ENCODE measurements at places on chromosomes 11 and 22.

GRCh38 chr11:42311514-42311913 is 852.1 kb upstream of the LRRC4C start:
- no peak for DNase-seq

DNA sequence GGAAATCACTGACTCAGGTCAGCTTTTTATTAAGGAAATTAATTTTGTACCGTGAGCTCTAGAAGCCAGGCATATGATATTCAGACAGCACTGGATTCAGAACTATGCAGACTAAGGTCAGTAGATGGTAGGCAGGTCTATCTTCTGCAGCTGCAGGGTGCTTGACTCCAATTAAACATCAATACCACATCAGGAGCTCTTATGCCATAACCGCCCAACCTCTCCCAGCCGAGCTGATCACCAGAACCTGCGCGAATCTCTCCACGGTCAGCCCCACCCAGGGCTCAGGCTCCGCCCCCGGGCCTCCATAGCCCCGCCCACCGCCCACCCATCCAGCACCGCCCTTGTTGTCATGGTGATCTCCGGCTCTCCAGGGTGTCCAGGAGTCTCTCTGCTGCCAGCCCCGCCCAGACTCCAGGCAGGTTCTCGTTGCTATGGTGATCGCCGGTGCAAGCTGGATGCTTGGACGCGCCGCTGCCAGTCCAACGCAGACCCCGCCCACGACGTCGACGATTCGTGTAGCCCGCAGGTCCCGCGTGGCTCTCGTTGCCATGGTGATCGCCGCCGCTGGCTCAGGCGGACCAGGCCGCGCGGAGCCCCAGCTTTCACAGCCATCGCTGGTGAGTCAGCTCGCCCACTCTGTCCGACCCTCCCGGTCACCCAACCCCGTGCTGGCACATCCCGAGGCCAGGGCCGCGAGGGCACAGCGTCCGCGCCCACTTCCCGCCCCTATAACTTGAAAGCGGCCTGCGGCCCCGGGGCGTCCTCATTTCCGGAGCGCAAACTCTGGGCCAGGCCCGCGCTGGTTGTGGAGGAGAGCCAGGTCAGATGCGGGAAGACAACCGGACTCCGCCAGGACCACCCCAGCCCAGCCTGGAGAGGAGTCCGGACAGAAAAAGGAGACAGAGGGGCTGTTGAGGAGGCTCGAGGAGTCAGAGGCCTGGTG is at the start of gene RAB36:
Gene RAB36, plus strand, starts transcription at position 546 of the 946 bp plus-strand sequence. CDS start 1,140 bp downstream, outside the sequence.
- DNase-seq, result peak; percentile 57

DNA sequence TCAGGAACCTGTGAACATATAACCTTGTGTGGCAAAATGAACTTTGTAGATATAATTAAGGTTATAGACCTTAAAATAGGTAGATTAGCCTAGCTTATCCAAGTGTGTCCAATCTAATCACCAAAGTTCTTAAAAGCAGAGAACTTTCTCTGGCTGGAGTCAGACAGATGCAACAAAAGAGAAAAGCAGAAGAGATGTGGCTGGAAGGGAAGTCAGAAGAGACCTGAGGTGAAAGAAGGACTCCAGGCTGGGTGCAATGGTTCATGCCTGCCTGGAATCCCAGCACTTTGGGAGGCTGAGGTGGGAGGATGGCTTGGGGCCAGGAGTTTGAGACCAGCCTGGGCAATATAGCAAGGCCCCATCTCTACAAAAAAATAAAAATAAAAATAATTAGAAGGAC is 39.4 kb upstream of the SWAP70 start:
- DNase-seq, result no peak

- DNase-seq, result no peak
These were observed 767.3 kb downstream of the FAM181B start for GRCh38 chr11:81966340-81966739.

- DNase-seq, result no peak
These were observed 732.6 kb upstream of the LUZP2 start for GRCh38 chr11:23764286-23764685.

DNA sequence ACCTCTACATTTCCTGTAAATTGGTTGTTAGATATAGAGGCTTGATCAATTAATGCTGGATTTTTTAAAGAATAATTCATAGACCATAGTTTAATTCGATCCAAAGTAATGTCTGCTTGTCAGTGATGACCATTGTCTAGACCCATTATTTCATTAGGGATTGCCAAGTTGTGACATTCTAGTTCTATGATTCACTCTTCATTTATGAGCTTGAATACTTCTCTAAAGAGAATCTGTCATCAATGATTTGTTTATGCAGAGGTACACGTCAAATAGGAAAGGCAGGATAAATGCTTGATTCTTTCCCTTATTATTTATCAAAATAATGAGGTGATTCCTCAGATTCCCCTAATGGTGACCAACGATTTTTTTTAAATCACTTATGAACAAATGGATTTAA is 24.0 kb upstream of the ROBO3 start:
- no peak for DNase-seq

DNA sequence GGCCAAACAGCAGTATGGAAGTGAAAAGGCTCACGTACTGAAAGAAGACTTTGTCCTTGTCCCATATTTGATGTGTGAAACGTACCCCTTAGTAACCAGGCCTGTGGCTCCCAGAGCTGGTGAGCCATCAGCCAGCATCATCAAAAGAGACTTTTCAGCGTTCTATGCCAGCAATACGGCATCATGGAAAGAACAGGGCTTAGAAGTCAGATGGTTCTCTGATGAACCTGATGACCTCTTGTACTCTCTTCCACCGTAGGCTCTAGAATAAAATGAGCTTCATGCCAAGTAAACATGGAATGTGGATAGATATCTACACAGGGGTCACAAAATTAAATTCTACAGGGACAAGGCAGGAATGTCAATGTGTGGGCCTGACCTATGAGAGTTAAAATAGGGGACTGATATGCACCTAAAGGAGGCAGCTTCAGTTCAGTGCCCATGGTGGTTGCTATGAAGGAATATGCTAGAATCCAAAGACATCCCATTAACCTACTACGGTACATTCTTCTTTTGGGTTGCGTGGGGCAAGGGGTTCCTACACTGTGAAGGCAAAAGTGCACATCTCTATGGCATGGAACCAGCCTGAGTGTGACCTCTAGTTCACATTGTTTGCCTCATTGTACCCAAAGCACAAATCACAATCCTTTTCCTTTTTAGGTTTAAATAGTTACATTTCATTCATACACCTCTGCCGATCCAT is 130.6 kb downstream of the ETS1 start:
- no peak for DNase-seq

DNA sequence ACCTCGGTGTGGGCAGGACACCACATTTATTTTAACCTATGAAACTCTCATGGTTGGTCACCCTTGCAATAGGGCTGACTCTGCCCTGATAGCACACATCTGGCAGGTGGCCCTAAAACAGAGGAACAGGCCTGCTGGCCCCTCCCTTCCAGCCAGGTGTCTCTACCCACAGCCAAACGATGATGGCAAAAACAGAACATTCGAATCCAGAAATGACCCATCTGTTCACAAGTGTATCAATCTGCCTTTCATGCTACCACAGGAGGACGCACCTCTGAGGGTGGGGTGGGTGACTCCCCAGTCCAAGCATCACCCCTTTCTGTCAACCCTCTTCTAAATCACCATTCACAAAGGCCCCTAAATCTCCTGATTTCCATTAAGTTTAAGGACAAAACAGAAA is 118.1 kb downstream of the ETS1 start:
- no peak for DNase-seq

- DNase-seq, result peak; percentile 9
These were observed 548.5 kb downstream of the BUD13 start for GRCh38 chr11:116224154-116224888.

GRCh38 chr22:17198170-17199002 is 20.8 kb downstream of the ADA2 start:
- no peak for DNase-seq

GRCh38 chr11:79055856-79056631 is 384.8 kb downstream of the TENM4 start:
- DNase-seq, result no peak

DNA sequence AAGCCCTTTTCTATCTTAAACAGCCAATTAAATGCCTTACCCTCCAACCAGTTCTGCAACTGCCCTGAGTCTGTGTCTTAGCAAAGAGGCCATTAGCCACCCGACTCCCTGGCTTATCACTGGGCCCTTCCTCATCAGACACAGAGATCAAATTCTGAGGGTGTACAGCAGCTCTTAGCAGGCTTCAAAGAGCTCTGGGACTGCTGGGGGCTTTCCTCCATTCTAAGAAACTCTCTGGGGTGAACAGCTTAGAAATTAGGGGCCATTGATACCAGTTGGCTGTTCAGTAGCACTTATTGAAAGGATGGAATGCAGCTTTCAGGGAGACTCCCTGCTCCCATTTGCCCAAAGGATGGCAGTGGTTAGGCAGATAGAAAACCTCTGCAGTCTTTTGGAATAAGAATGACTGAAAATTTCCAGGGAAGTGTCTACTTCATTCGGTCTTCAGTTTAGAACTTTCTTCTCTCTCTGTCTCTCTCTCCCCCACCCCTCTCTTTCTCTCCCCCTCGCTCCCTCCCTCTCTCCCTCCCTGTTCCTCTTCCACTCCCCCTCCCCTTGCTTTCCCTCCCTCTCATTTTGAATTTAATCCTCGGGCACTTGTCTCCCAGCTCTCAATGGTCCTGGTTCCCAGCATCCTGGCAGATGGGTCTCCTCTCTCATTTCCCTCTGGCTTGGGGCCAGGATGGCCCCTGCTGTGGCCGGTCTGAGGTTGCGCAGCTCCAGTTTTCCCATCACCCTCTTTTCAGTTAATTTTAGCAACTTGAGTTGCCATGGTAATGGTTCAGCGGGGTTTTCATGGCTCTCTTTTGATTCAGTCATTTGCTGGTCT is 76.4 kb downstream of the COMMD9 start:
- no peak for DNase-seq

- DNase-seq, result no peak
These were observed 153.9 kb upstream of the C11orf58 start for GRCh38 chr11:16584569-16584968.

DNA sequence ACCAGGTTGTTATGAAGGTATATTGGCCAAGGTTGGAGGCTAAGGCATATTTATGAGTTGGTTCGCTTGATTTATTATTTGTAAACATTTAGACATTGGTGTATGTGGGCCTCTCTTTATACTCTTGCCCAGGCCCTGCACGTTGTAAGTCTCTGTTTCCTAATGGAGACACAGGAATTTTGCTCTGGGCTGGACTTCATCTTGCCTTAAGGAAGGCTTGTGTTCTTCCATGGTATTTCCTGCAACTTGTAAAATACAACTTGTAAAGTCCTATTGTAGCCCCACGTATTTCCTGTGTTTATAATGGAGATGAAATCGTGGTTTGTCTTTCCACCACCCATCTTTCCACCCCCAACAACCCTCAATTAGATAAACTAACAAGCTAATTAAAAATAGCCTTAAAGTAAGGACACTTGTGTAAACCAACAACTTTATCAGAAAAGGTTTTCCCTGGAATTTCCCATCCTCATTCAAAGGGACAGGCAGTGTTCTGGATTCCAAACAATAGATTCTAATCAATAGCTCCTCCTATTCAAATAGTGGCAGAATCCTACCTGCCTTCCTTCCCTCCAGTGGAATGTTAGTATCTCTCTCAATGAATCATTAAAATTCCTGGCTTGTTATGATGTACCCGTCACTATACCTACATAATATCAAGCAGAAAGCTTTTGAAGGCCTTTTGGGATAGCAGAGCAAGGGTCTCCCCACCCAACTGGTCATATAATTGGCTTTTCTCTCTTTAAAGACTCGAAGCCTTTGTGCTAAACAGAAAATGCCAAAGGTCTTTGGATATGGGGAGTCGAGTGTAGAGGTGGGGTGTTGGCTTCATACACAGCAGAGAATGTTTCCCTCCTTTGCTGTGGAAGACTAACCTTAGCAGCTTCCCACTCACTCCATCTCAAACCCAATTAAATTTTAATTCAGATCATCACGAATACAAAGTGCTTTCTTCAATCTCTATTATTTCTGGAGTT is 77.1 kb downstream of the UBASH3B start:
- no peak for DNase-seq

GRCh38 chr11:115707180-115707905 is 203.1 kb upstream of the CADM1 start:
- DNase-seq, result no peak
